ENCODE measurements at places on chromosomes 7 and 10.

GRCh38 chr10:15822131-15822530, 38.2 kb downstream of the MINDY3 start:
- DNase-seq: no peak

DNA sequence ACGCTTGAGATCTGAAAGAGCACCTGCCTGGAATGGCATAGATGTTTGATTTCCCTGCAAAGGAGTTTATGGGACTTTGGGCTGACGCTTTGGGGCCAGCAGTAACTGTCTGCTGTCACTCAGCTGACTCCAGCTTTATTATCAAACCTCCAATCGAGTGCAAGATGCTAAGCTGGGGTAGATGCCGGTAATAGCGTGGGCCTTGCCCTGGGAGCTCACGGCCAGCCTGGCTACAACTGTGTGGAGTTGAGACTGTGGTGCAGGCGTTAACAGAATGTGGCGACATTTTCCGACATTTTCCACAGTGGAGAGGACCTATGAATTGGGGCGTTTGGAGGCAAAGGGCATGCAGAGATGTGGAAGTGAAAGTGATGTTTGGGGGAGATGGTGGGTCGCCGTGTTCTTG, 1.3 kb downstream of the CHST12 start:
- no peak for DNase-seq

GRCh38 chr7:134394056-134394455, 64.8 kb downstream of the AKR1B1 start:
- DNase-seq: peak; percentile 47

- peak; percentile 67 for DNase-seq
Observed at GRCh38 chr10:87860156-87860795, 3.1 kb downstream of the KLLN start.

DNA sequence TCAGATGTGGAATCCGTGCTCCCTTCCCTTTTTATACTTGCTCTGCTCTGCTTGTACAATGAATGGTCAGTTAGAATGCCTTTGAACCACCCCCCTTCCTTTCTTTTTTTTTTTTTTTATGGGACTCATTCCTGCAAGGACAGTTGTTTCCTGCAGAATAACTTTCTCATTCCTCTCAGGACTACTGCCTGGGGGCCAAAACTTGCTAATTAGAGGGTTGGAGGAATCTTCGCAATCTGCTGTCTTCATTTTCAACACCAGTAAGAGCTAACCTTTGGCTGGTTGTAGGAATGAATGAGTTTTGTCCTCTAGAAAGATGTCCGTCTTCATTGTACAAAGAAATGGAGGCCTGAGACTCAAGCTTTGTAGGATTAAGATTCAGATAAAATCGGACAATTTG, 868.1 kb downstream of the LRMDA start:
- no peak for DNase-seq

- no peak for DNase-seq
Observed at GRCh38 chr7:105345725-105346124, 43.0 kb downstream of the SRPK2 start.

DNA sequence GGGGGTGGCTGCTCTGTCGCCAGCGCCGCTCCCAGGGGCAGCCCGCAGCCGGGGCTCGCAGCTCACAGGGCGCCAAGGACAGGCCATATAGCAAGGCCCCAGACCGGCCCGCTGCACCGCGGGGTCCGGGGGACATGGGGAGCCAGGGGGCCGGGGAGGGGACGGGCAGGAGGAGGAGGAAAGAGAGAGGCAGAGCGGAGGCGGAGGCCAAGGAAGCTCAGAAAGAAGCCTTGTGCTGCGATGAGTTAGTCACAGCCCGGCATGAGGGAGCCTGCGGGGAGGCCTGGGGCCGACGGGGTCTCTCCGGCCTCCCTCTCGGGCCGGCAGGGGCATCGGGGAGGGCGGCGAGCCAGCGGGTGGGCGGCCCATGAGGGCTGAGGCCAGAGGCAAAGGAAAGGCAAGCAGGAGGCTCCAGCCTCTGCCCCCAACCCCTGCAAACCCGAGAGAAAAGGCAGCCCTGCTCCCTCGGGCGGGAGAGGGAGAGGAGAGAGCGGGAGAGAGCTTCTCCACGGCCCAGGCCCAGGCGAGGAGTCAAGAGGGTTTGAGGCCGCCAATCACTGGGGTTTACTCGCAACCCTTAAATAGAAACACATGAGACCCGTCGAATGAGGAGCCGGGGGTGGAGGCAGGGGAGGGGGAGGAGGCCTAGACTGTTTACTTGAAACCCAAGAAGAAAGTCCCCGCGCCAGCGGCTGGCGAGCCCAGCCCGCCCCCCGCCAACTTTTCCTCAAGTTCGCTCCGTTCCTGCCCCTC, 167.9 kb downstream of the NEURL1 start:
- DNase-seq: peak; percentile 94

DNA sequence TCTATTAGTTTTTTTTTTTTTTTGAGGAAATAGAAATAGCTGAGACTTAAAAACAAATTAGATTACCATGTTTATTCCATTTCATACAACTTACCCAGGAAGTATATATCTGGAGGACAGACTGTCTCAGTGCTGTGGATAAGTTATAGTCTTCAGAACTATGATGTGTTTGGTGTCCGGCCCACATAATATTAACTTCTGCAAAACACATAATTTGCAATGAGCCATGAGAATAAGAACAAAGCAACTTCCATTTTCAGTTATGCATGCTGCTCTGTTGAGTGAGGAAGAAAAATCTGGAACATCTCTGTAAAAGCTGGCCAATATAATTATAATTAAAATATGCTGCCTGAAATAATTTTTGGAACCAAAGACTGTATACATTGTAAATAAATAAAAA, 130.9 kb downstream of the AGMO start:
- DNase-seq: no peak

GRCh38 chr10:68897336-68897741, 3.8 kb upstream of the DDX50 start:
- DNase-seq: peak; percentile 85

- DNase-seq: no peak
Observed at GRCh38 chr7:78062214-78062613, 263.6 kb downstream of the PHTF2 start.

- no peak for DNase-seq
Observed at GRCh38 chr10:104077663-104078151, 8.0 kb downstream of the COL17A1 start.

- no peak for DNase-seq
Observed at GRCh38 chr10:68813559-68813958, 13.8 kb upstream of the STOX1 start.

DNA sequence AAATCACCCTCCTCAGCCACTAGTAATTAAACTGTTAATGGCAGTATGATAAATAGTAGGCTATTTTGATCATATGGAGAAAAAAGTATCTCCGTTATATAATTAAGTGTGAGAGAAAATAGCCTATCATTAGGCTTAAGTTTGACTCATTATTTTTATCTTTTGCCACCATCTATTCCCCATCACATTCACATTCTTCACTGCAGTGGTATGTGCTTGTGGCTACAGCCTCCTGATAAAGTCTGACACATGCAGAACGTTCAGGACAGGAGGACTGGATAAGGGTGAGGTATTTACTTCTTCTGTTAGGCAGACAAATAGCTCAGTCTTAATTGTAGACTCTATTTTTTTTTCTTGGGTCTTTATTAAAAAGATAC, 5.8 kb downstream of the NEBL start:
- no peak for DNase-seq

DNA sequence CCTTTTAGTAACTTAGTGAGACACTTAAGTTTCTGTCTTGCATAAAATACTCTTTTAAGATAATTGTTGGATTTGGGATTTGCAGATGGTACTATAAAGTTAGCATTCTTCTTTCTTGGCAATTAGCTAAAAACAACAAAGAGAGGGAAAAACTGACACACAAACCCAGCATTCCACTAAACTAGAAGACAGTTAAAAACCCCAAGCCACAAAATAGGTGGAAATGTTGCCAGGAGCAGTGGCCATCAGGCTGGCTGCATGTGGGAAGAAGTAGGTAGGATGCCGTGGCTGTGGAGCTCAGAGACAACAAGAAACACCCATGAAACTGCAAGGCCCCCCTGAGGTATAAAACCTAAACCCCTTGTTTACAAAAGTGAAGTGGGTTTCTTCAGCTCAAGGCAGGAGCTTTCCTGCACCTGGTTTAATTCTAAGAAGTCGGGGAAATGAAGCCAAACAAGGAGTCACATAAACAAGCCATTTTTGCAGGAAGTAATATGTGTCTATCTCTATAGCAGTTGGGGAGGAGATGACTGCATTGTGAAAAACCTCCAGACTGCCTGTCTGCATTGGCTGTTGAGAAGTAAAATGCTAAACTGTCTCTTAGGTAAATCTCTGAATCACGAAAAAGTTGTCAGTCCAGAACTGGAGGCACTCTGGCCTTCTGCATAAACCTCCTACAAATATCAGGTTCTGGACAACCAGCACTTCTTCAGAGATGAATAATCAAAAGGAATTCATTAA, 9.5 kb downstream of the RAB18 start:
- peak; percentile 43 for DNase-seq

DNA sequence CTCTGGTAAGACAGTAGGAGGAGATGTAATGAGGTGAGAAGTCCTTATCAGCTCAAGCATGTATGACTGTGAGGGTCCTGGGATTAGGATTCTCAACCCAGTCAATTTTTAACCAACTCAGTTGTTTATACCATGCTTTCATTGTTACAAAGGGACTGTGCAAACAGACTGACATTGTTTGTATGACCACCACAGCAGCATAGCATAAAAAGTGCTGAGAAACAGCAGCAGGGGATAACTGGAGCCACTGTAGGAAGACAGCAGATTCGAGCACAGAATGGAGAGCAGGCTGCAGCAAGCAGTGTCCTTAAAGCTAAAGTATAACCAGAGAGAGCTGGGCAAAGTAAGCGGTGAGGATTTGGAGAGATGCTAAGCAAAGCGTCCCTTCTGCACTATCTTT, 829.5 kb downstream of the REEP3 start:
- DNase-seq: no peak

- peak; percentile 42 for DNase-seq
Observed at GRCh38 chr7:70156057-70156456, 557.8 kb downstream of the AUTS2 start.

GRCh38 chr10:52276986-52277385, 37.1 kb upstream of the DKK1 start:
- no peak for DNase-seq

DNA sequence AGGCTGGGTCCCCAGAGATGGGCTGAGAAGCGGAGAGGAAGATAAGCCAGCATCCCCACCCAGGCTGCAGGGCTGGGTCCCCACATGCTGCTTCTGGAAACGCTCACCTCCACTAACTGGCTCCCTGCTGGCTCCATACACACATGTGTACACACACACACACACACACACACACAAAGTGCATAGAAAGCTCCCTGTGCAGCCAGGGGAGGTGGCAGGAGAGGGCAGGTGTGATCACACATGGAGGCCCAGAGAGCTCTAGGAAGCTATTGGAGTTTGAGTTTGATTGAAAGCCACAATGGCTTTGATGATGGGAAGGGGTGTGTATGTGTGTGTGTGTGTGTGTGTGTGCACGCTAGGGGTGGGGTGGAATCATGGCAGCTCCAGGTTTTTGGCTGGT, 29.3 kb downstream of the CXCL12 start:
- no peak for DNase-seq

- peak; percentile 10 for DNase-seq
Observed at GRCh38 chr10:76041551-76041950, 610.1 kb downstream of the LRMDA start.

GRCh38 chr7:80136261-80137055, 1.8 kb downstream of the GNAI1 start:
- DNase-seq: peak; percentile 26

DNA sequence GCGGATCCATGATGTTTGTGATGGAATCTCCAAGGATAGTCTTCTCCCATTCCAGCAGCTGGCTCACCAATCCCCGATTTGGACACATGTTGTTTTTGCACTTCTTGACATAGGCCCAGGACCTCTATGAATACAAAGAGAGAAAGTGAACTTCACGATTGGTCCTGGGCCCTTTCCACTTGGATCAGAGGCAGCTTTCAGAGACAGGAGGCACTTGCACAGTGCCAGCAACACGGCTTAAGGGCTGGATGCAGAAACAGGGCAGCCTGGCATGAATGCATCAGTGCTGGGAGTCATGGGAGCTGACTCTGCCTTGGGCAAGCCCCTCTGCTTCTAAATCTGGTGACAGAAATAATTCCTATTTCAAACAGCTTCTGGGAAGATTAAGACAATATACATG, 2.1 kb upstream of the TMEM120A start:
- DNase-seq: no peak

DNA sequence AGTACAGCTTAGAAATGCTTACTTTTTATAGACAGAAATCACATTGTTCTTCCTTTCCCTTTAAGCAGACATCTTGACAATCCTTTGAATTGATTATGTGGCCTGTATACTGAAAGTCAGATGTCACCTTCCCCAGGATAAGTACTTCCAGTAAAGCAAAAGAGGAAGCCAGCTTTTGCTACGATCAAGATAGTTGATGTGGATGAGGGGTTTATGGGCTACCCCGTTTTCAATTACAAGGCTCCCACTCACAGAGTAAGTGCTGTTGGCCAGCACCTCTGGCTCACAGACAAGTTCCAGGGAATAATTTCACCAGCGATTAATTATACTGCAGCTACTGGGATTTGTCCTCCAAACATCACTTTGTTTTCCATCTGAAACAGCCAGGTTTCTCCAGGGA, 95.1 kb upstream of the SAMD8 start:
- DNase-seq: no peak

DNA sequence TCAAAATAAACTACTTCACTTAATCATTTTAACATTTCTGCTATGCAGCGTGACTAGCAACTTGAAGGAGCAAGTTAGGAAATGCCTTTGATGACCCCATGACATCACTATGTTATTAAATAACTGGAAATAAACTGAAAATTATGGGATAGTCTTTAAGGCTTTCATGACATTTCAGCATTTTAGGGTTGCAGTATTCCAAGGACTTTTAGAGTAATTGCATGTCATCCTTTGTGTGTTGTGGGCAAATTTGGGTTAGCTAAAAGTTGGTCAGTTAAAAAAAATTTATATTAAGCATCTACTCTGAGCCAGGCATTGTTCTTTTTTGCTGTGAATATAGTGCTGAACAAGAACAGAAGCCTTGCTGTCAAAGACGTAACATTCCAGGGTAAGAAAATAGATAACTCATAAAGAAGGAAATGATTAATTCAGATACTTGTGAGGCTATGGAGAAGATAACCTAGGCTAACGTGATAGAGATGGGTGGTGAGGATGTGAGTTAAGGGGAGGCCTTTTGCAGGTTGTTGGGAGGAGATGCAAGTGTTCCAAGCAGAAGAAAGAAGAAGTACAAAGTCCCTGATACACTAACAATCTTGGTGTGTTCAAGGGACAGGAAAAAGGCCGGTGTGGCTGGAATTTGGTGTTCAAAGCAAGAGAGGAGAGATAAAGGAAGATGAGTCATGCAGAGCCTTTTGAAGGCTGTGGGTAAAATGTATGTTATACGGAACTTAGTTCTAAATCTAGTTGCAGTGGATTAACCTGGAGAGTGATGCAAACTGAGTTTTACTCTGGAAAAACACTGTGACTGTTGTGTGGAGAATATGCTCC, 610.2 kb downstream of the AUTS2 start:
- no peak for DNase-seq

- DNase-seq: no peak
Observed at GRCh38 chr10:70038923-70039322, 13.7 kb upstream of the MACROH2A2 start.

- no peak for DNase-seq
Observed at GRCh38 chr7:80601999-80602398, 36.4 kb upstream of the CD36 start.

GRCh38 chr10:125027871-125028869, 86.2 kb downstream of the ZRANB1 start:
- DNase-seq: no peak
